Effector CD4-positive, alpha-beta T cell (primary cell): ENCODE measurements at places on chromosomes 3 and 15.

DNA sequence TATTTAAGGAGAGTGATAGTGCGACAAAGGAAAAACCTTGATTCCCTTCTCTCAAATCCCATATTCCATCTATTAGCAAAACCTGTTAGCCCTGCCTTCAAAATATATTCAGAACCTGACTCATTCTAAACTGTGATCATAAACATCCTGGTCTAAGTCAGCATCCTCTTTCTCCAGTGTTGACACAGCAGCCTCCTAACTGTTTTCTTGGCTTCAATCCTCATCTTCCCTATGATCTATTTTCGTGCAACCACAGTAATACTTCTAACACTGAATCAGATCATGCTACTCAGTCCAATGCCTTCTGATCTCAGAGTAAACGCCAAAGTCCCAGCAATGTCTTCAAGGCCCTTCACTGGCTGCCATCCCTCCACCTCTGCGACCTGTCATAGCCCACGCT is 785.1 kb downstream of the EDEM1 start:
- no peak for DNase-seq

DNA sequence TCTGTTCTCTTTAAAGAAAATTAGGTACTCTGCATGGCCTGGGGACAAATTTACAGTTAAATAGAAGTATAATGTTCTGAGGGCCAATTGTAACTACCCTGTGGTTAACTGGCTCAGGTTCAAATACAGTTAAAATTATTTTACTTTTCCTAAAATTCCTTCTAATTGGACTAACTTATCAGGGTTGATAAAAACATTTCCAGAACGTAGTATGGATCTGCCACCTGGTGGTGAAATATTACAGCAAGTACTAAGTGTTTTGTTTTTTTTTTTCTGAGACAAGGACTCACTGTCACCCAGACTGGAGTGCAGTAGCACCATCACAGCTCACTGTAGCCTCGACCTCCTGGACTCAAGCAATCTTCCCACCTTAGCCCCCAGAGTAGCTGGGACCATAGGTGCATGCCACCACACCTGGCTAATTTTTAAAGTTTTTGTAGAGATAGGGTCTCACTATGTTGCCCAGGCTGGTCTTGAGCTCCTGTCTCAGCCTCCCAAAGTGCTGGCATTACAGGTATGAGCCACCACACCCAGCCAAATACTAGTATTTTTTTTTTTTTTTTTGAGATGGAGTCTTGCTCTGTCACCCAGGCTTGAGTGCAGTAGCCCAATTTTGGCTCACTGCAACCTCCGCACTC is 29.2 kb downstream of the NEO1 start:
- no peak for DNase-seq

DNA sequence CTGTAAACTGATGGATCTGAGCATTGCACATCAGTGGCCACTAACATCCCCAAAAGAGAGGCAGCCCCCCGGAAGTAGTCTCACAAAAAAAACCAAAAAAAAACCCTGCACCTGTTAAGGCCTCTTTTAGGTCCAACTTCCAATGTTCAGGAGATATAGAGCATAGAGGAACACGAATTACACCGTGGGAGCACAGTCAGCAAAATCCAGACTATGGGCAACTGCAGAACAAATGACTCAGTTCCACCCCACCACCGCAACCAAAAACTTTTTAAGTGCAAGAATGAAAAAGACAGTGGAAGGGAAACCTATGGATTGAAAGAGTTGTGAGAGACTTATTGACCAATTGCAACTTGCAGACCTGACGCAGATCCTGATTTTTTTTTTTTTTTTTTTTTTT is 42.2 kb upstream of the NR2E3 start:
- no peak for DNase-seq

DNA sequence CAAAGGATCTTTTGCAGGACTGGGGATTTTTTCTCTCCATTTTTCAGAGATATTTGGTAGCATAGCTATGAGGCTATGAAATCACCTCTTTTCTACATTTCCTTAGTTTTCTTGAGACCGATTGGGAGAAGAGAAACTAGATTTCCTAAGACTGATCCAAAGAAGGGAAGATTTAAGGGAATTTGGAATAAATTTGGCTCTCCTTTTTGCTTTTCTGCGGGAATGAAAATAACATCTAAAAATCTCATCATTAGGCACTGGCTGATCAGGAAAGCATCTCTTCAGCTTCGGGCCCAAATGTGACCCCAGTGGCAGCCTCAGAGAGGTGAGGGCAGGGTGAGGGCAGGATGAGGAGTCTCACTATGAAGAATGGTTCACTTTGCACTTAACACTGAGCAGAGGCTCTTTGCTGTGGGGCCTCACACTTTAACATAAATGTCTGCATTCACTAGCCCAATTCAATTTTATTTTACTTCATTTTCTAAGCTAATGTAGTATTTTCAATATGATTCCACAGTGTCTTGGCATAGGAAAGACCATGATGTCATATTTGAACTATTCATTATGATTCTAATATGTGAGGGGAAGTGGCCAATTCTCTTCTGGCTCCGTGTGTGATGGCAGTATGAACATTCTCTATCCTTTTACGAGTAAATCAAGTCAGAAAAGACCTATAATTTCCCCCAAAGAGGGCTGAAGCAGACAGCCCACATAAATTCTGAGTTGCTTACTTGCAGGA is 193.2 kb downstream of the MEX3B start:
- DNase-seq, result no peak

DNA sequence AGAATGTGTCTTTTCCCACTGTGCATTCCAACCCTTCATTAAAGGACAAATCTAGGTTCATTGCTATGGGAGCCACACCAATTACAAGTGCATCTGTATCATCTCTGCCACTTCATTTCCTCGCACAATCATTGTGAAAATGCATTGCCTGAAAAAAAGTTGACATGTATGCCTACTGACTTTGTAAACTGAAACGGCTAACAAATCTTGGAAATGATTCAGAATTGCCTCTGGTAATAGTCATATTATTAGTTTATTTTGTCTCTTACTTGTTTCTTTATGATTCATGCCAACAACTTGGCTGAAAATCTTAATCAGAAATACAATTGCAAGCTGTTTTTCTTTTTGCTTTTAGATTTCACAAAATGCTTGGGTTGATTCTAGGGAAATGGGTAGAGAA is 497.1 kb downstream of the ZIC1 start:
- no peak for DNase-seq

DNA sequence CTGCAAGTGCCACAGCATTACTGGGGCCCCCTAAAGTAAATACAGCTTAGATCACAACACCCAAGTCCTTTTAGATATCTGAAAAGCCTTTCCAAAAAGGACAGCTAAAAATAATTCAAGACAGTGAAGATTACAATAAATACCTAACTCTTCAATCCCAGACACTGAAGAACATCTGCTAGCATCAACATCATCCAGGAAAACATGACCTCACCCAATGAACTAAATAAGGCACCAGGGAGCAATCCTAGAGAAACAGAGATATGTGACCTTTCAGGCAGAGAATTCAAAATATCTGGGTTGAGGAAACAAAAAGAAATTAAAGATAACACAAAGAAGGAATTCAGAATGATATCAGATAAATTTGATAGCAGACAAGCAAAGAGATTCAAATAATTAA is 71.7 kb upstream of the TTC14 start:
- no peak for DNase-seq

DNA sequence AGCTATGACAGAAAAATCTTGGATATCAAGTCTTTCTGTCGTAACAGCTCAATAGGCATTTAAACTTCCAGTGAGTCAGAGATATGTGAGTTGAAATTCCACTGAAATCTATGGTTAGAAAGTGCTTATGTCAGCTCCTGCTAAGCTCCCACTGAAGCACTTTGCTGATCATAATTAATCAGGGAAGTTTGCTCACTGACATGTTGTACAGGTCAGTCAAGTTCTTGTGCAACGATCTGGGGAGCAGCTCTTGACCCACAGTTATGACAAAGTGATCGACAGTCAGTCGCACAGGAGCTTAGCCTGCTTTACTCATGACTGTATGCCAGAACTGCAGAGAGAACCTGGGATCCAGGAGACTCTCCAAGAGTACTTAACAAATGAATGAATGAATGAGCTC is 453.5 kb downstream of the SOX2 start:
- no peak for DNase-seq

- DNase-seq, result no peak
Measured at GRCh38 chr3:182212479-182213076, 500.9 kb downstream of the SOX2 start.

- DNase-seq, result no peak
Measured at GRCh38 chr3:100465892-100466777, 26.3 kb upstream of the TMEM45A start.

DNA sequence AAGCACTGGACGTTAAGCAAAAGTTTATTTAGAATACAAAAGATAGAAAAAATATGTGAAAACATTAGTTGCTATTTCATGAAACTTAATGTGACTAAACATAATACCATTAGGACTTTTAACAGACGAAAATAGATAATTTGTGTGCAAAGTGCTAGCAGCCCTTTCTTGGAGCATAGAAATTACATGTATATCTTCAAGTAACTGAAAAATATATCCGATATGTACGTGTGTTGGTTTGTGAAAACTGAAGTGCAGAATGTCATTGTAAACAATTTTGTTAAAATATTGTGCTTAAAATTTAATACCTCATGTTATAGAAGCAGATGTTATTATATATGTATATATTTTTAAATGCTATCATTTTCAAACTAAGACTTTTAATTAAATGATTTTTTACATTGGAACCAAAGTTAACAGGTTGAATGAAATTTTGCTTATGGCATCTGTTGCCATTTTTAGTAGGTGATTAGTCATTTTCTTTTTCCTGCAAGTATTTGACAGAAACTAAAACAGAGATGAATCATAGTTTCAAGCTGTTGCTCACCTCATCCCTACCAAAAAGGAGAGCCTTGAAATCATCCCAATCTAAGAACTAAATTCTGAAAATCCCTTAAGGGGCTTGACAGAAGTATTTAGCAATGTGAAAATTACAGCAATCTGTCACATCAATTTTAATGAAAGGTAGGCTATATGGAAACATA is 334.8 kb downstream of the NAALADL2 start:
- DNase-seq, result no peak

- no peak for DNase-seq
Measured at GRCh38 chr3:123449102-123449996, 459 bp upstream of the ADCY5 start.

DNA sequence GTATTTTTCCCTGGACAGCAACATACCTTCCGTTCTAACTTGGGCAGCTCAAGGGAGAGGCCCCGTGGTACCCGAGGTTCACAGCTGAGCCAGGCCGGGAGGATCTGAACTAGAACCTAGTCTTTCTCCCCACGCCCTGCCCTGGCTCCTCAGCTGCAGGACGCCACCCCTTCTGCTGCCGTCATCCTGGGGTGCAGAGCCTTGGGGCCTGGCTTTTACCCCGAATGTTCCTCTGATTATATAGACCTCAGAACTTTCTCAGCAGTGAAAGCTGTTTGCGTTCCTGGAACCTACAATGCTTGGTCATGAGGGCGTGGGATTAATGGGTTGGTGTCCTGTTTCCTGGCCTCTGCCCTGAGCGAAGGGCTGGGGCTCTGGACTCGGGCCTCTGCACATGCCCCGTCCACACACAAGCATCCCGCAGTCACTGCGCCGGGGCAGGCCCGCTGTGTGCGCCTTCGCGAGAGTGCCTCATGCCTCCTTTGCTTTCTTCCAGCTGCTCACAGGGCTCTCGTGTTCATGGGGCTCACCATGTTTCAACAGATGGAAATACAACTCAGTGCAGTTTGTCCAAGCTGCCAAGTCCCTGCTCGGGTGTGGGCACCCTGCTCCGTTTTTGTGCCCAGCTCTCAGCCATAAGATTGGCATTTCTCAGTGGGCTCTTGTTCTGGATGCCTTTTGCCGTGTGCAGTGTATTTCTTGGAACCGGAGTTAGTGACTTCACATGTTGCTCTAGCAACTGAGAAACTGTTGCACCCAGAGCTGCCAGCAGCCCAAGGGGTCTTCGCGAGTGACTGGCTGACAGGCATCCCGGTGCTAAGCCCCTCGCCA is 20.4 kb downstream of the SYNM start:
- no peak for DNase-seq

- no peak for DNase-seq
Measured at GRCh38 chr3:57951066-57951882, 56.9 kb upstream of the FLNB start.

DNA sequence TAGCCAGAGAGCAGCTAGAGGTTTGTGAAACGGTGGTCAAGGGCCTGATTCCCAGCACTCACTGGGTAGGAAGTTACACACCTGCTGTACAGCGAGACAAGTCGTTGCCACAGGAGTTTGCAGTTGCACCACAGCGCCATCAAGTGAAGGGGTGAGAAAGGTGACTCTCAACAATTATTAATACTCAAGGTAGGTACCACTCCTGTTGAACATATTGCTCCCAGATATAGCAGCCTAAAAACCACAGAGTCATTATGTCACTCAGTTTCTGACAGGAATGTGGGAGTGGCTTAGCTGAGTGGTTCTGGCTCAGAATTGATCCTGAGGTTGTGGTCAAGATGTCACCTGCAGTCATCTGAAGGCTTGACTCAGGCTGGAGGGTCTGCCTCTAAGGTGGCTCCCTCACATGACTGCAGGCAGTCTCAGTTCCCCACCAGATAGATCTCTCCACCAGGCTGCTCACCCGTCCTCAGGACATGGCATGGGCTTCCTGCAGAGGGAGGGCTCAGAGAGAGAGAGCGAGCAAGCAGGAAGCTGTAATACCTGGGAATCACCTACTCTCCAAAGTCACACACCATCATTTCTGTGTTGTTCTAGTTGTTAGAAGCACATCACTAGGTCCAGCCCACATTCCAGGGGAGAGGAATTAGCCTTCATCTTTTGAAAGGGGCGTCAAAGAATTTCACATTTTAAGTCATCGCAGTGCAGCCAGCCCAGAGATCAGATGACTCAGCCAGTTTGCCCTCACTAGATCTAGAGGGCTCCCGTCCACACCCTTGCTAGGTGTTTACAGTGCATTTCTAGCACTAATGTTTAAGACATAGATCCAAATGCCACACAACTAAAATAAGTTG is 17.0 kb upstream of the ANO10 start:
- no peak for DNase-seq

GRCh38 chr15:69881766-69882165 is 216.0 kb downstream of the TLE3 start:
- no peak for DNase-seq

GRCh38 chr3:41041462-41041861 is 157.8 kb upstream of the CTNNB1 start:
- DNase-seq, result no peak

DNA sequence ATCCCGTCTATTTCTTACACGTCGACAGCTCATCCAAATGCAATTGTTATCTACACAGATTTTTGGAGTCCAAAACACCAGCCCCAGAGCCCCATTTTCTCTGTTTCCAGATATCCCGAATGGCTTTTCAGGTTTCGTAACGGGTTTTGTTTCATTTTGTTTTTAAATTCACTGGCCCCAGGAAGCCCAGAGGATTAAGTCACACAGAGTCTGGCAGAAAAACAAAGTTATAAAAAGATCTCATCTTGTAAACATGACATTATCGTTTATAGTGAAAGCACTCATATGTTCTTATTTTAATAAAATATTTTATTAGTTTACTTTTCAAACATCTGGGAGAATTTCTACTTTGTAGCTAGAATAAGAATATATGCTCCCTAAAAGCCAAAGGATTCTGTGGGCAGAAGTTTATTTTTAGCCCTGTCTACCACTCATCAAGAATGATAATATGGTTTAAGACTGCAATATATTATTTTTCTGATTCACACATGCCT is 149.3 kb upstream of the SLC2A2 start:
- no peak for DNase-seq
